ENCODE measurements at places on chromosomes 4 and X.

DNA sequence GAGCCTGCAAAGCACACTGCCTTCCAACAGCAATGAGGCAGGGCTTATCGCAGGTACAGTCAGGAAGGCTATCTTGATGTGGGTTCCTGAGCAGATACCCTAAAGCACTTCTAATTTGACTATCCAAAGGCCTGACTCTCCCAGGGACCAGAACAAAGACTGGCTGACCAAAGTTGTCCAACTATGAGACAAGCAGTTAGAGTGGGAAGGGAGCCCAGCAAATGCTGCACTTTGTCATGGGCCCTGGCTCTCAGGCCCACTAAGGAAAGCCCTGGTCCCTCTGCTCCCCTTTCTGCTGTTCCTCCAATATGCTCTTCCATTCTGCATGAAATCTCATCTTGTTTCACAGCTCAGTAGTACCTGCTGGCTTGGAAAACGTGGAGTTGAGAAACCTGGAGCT lies 391.0 kb downstream of the RAB28 start:
- no peak for DNase-seq

- peak; percentile 86 for DNase-seq
Measured at GRCh38 chr4:127236889-127237288, 395.9 kb upstream of the INTU start.

DNA sequence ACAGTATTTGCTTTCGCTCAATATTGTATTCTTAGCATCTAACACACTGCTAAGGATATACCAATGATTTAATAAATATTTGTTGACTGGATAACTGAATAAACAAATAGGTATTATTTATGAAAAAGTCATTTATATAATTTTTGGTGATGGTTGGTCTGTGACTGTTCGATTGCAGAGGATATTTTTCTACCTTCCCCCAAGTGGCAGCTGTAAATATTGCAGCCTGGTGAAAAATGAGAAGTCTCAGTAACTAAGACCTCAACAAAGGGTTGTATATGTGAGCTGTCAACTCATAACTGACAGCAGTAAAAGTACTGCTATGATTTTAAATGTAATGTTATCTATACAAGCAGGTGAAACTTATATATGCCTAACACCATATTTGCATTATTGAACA lies 36.0 kb downstream of the HTR2C start:
- peak; percentile 0 for DNase-seq

GRCh38 chrX:88397551-88397950 lies 349.5 kb upstream of the CPXCR1 start:
- no peak for DNase-seq

- no peak for DNase-seq
Measured at GRCh38 chr4:88693792-88694191, 3.8 kb downstream of the NAP1L5 start.

- peak; percentile 44 for DNase-seq
Measured at GRCh38 chrX:130916636-130917422, 13.8 kb upstream of the ENOX2 start.

DNA sequence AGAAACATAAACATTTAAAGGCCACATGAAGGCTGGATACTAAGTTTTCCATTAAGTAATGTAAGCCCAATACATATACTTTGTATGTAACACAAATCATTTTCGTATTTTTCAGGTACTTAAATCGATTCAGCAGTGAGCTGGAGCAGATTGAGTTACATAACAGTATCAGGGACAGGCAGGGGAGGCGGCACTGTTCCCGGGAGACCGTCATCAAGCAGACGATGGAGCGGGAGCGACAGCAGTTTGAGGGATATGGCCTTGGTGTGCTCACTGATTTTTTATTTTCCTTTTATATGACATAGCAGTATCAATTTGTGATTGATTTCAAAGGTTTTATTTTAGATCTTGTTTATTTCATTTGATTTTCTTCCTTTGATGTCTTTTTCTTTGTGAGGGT lies 20.7 kb downstream of the TMA16 start:
- DNase-seq = no peak

DNA sequence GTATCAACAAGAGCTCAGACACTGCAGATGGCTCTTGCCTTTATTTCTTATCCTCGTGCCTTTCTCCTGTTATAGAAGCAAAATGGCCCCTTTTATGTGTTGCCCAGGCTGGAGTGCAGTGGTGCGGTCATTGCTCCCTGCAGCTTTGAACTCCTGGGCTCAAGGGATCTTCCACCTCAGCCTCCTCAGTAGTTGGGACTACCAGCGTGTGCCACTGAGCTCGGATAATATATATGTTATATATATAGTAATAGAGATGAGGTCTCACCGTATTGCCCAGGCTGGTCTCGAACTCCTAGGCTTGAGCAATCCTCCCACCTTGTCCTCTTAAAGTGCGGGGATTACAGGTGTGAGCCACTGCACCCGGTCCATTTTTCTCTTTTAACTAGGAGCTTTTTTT lies 79.7 kb downstream of the TMEM131L start:
- no peak for DNase-seq

DNA sequence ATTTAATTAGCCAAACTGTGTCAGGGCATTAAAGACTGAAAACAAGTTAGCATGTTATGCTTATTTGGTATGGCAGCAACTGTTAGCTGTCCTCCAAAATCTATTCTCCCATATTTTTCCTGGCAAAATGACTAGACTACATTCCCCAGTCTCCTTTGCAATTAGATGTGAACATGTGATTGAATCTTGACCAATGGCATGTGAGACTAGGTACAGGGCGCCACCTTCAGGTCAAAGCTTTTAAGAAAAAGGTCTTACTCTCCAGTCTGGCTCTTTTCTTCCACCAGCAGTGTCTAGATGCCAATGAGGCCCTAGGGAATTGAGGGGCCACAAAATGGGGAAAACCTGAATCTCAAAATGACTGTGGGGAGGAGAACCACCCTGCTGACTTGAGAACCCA lies 408.2 kb downstream of the SMARCA1 start:
- no peak for DNase-seq

DNA sequence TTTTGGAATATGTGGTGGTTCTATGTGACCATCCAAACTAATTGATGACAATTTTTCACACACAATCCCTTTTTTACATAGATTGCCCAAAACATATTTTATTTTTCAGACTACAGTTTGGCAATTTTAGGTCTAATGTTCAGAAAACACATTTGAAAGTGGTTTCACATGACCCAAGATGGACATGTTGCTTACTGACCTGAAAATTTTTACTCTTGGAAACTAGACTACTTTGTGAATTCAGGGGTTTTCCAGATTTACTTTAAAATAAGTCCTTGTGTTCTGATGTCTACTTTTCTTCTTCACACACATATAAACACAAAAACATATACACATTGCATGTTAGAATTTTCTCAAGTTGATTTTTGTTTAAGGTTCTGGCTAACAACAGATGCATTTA lies 79.5 kb downstream of the HMGB2 start:
- DNase-seq = no peak

- peak; percentile 11 for DNase-seq
Measured at GRCh38 chr4:94305466-94306225, 37.0 kb downstream of the HPGDS start.

DNA sequence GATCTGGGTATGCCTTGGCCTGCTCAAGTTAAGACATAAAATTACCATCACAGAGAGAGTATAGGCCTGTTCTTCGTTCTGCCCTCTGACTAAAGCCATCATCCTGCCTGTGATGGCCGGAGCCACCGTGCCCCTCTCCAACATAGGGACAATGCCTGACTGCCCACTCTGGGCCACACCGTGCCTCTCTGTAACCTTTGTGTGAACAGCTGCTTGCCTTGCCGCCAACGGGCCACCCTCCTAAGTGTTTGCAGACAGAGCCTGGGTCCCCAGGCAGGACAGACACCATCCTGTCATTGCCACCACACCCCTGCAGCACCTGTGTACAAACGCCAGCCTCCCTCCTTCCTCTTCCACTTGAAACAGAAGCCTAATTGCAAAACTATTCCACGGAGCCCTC lies 298.7 kb upstream of the TENM3 start:
- DNase-seq = no peak

DNA sequence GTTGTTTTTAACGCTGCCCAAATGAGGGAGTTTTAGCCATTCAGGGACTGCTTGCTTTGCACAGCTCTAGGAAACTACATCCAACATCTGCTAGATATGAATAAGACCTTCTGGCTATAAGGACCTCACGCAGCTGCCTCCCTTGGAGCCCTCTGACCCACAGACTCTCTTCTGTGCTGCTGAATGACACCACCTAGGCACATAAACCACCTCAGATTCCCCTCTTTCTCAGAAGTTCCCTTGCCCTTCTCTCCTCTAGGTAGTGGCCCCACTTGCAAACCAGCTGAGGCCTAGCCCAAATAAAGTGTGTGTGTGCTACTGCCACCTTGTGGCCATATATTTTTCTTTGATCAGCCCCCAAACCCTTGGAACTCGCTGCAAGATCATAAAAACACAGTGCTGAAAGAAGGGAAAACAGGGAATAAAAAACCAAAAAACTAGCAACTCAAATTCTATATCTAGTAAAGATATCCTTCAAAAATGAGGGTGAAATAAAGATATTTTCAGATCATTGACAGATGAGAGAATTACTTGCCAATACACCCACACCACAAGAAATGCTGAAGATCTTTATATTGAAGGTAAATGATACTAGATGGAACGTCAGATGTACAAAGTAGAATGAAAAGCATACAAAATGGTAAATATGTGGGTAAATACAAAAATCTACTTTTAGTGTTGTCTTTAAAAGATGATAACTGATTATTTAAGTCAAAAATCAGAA lies 265.9 kb downstream of the ADAMTS3 start:
- DNase-seq = peak; percentile 34

DNA sequence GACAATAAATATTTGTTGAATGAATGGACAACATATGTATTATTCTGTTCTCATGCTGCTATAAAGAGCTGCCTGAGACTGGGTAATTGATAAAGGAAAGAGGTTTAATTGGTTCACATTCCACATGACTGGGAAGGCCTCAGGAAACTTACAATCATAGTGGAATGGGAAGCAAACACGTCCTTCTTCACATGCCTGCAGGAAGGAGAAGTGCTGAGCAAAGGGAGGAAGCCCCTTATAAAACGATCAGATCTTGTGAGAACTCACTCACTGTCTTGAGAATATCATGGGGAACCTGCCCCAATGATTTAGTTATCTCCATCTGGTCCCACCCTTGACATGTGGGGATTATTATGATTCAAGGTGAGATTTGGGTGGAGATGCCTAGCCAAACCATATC lies 233.9 kb upstream of the AADAT start:
- no peak for DNase-seq

GRCh38 chr4:63906660-63907183 lies 502.5 kb downstream of the TECRL start:
- DNase-seq = no peak

- DNase-seq = peak; percentile 69
Measured at GRCh38 chrX:74133156-74133796, 170.7 kb upstream of the ZCCHC13 start.

- no peak for DNase-seq
Measured at GRCh38 chr4:165402375-165402774, 23.6 kb downstream of the CPE start.

GRCh38 chr4:70577220-70577927 lies 14.7 kb upstream of the AMBN start:
- no peak for DNase-seq

- DNase-seq = no peak
Measured at GRCh38 chr4:58301376-58301999, 1191.3 kb upstream of the IGFBP7 start.

- peak; percentile 27 for DNase-seq
Measured at GRCh38 chr4:78058591-78059523, 1.7 kb downstream of the FRAS1 start.

DNA sequence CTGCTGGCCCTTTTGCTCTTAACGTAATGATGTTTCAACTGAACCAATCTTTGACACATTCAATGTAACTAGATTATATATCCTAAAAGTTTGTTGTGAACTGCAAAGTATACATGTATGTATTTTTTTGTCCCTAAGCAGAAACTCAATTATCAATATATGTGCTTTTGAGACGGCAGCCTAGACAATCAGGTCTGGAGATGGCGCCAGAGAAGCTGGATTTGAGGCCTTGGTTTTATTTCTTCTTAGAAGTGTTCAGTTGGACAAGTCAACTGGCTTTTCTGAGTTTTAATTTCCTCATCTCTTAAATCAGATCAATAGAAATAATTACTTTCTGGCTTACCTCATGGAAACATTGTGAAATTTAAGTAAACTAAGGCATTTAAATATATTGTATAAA lies 62.5 kb downstream of the DCAF8L1 start:
- no peak for DNase-seq

DNA sequence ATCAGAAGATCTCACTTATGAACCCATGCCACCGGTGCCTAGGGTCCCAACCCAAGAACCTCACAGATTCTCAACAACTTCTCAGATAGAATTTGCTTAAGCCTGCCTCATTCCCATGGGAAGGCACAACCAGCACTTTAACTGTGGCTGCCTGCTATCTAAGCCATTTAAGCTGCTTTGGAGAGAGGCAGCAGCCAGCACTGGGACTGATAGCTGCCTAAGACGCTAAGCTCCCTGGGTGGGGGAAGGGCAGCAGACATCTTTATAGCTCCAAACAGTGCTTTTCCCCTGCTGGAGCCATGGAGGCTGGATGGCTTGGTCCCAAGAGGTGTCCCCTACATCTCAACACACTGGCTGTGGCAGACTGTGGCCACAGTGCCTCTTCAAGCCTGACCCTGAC lies 1268.6 kb downstream of the FAM133A start:
- no peak for DNase-seq

GRCh38 chrX:25144043-25144940 lies 128.5 kb upstream of the ARX start:
- peak; percentile 54 for DNase-seq

DNA sequence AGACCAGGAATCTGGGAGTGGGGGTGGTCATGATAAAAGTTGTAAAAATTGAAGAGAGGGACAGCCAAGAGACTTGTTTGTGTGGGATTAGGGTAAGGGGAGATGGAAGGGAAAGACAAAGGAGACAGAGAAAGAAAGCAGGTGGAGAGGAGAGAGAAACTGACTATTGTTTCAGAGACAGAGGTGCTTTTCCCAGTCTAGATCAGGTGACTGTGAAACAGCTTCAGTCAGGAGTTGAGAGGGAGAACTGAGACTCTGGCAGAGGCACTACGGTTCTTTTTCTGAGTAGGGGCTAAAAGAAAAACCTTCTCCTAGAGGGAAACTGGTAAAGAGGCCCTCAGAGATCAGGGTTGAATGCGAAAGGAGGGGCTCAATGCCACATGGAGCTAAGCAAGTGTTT lies 106.4 kb downstream of the KDR start:
- no peak for DNase-seq
